ENCODE measurements at places on chromosomes 4 and X.

DNA sequence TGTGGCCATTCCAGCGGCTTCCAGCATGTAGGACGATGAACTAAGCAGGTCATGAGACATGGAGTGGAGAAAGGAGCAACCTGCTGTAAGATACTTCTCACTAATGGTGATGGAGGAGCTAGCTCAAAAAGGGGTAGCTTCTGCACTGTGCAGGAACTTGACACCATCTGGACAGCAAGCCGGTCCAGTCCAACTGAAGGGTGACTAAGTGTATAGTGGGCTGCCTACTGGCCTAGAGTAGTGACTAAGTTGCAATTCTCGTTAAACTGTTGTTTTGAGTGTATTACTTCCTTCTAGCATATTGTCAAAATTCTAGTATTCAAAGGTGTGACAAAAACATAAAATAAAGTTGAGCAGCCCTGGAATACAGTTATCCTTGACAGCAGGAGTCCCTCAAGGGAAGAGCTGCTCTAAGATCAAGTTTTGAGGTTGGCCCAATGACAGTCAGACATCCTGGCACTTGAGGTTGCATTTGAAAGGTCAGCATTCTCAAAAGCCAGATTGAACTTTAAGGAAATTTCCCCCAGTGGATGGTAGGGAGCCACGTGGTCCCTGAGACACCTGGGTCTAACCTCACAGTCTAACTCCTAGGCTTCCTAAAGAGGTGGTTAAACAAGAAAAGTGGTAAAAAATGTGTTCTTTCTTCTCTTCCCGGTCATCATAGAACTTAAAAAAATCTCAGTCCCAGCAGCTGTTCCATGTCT, 8.0 kb downstream of the CETN2 start:
- DNase-seq = no peak

GRCh38 chr4:109078724-109079123, 223.7 kb downstream of the COL25A1 start:
- no peak for DNase-seq

DNA sequence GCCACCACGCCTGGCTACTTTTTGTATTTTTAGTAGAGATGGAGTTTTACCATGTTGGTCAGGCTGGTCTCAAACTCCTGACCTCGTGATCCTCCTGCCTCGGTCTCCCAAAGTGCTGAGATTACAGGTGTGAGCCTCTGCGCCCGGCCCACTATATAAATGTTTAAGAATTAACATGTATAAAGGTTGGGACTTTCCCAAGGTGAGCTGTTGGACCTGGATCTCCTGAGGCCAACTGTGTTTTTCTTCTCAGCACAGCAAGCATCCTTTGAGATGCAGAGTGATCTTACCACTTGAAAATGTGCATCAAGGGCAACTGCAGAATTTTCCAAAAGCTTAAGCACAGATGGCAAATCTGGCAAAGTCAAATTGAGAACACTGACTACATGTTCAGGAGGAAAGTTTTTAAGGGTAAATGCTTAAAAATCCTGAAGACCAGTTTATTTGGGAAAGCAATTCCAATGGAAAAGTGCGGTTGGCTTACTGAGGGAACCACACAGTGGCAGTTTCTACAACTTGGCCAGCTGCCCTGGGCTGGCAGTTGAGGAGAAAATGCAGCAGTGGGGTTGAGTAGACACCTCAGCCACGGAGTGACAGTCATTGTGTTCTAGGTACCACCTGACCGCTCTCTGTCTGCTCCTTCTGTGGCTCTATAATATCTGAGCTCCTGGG, 168.9 kb downstream of the CBR4 start:
- no peak for DNase-seq

GRCh38 chr4:48167538-48168263, 33.7 kb upstream of the TXK start:
- DNase-seq = no peak

- DNase-seq = no peak
Observed at GRCh38 chrX:345020-345925, 26.7 kb upstream of the GTPBP6 start.

- DNase-seq = no peak
Observed at GRCh38 chr4:71602289-71602900, 181.5 kb downstream of the GC start.

DNA sequence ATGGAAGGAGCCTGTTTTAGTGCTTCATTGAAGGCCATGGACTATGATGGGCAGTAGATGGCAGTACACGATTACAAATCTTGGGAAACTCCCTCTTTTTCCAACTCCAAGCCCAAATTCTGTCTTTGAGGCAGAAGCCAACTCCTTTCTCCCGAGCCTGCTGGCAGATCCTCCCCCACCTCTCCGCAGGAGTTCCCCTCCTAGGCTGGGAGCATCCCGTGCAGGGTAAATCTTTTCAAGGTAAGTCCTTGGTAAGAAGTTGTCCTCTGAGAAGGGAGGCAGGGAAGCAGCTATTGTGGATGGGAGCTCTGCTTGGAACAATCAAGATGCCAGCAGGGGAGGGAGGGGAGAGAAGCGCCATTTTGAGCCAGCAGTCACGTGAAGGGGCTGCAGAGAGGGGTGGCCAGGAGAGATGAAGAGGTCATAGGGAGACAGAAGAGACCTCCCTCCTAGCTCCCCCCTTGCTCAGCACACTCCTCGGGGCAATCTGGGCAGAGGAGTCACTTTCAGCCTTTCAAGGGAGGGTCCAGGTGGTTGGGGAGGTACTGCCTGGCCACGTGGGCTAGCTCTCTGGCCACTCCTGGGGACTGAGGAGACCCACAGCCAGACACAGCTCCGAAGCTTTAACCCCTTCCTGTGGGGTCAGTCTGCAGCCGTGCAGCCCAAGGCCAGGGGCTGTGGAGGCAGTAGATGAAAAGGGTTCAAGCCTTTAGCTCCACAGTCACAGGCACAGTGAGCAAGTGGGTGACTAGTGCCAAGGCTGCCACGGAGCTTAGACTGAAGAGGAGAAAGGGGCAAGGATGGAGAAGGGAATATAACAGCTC, 9.6 kb downstream of the CC2D2A start:
- peak; percentile 38 for DNase-seq

DNA sequence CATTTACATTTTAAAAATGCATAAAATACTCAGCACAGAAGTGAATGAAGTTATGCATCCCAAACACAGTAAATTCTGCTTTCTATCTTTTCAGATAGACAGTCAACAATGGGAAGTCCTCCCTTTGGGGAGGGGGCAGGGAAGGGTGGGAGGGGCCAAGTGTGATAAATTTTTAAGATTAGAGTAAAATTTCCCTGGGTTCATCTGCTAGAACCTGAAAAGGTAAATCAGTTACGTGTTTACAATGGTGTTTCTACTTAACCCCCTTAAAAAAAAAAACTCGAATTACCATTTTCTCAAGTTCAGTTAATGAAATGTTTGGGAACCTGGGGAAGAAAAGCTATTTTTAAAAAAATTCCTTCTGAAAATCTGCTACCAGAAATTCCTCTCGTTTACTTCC, 9.1 kb downstream of the PITX2 start:
- DNase-seq = peak; percentile 13

GRCh38 chrX:153864561-153865320, 21.2 kb downstream of the L1CAM start:
- DNase-seq = peak; percentile 12

- DNase-seq = no peak
Observed at GRCh38 chr4:20616313-20616712, 83.9 kb upstream of the PACRGL start.
